ENCODE measurements at places on chromosomes 2 and 18. TPM values are rescaled to one million over a fixed set of nuclear protein-coding genes. Genes with fewer than 3 reads are reported as not detected.

The PREB gene
- 206 TPM for total RNA-seq

DNA sequence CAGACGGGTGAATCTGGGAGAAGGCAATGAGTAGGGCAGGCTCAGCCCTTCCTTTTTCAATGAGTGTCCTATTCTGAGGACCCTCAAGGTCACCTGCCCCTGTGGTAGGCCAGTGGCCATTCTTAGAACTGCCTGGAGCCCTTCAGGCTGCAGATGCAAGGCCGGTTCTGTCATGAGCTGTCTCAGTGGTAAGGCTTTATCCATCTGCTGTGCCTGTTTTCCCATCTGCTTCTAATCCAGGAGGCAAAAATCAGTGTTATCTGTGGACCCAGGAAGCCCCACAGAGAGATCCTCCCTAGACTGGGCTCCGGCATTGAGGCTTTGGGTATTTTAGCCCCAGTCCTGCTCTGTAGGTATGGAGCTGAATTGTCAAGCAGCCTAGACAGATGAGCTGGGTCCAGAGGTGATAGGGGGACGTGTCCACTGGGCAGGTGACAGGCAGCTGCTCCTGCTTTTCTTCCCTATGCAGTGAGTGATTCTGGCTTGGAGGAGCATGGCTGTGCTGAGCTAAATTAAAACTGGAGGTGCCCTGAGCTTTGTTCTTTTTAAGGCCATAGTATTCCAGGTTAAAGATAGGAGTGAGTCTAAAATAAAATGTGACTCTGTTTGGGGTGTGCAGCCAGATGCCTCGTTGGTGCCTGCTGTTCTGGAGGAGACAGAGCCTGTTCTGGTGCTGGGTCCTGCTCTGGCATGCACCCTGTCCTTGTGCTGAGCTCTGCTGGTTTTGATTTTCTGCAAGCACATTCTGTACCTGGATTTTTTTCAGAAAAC is 92.5 kb downstream of the FHOD3 start:
- DNase-seq = peak; percentile 68

DNA sequence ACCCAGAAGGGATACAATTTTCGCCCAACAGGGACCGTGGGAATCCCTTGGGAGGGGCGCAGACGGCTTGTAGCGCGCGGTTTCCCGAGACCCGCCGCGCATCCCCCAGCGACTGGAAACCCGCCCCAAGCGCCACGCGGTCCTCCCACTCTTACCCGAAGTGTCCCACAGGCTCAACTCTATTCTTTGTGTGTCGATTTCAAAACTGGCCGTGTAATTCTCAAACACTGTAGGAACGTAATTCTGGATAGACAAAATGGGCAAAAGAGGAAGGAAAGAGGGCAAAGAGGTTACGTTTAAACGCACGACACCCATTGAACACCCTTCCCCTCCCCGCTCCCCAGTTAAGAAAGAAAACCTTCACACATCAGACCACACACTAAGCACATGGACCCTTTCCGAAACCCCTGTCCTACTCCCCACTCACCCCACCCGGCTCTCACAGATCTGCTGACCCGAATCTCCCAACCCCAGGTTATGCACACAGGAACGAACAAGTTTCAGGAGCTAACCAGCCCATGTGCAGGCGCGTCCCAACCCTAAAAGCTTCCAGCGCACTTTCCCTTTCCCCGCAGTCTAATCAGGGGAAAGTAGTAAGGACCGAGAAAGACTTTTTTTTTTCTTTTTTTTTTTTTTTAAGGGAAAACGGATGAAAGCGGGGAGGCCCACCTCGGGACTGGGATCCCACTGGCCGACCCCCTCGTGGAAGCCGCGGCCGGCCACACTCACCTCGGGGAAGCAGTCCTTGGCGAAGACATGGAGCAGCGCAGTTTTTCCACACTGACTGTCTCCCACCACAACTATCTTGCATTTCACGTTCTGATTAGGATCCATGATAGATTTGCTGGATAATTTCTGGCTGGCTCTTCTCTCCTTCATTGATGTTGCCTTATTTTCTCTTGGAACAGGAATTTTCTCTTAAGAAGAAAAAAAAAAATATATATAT is 655 bp downstream of the RND3 start:
- peak; percentile 19 for DNase-seq

DNA sequence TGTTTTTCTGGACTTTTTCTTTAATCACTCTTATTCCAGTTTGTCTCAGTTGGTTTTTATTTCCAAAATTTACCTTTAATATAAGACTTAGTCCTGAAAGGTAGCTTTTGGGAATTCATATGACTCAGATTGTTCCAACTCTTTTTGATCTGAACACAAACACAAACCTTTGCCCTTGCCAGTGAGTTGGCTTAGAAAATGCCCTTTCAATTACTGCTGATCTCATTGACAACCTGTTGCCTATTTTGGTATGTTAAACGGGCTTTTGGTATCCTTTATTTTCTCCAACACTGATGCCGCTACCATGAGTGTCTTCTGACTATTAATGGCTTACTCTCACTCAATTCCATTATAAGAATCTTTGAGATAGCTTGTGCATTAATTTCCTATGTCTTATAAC is 143.4 kb downstream of the GULP1 start:
- DNase-seq = no peak

- DNase-seq = no peak
Observed at GRCh38 chr2:46923041-46923528, 7.5 kb upstream of the MCFD2 start.

The REEP1 gene
- 4.1 TPM for total RNA-seq

DNA sequence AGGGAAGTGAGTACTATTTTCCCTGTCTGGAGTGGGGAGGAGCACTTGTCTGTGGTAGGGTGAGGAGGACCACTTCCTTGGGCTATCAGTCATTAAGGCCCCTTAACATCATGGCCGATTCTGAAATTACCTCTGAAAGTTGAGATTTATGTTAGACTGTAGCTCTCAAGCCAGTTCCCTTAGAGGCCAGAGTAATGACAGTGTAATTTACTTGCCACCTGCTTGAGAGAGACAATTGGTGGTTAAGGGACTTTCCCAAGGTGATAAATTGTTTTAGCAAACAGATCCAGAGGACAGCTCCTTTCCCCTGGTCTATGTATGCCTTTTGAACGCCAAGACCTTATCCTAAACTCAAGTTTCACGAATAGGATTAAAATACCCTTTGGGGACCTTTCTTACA is 56.1 kb downstream of the NEDD4L start:
- no peak for DNase-seq

The GATA6 gene
- 0.71 TPM for total RNA-seq

DNA sequence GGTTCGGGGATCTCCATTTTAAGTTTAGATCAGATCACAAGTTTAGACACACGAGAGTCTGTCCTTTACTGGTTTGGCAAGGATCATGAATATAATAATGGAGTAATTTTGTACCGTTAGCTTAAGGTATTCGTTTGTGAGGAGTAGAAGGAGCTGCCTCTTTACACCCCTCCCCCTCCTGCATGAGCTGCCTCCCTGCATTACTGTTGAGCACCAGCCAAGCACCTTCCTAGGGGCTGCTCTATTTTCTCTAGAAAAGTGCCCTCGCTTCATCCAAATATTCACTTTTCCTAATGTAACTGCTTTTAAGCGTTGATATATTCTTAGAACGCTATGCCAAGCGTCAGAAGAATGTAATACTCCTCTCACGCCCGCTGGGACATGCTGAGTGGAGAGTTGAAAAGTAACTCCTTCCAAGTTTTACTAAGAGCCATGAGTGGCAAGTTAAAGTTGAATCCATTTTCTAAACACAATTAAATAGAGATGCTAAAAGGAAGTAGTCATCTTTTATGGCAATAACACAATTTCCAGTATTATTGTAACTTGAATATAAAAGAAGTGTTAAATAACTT is 25.4 kb upstream of the SCN7A start:
- DNase-seq = no peak

GRCh38 chr2:165698444-165698884 is 95.6 kb downstream of the GALNT3 start:
- no peak for DNase-seq

DNA sequence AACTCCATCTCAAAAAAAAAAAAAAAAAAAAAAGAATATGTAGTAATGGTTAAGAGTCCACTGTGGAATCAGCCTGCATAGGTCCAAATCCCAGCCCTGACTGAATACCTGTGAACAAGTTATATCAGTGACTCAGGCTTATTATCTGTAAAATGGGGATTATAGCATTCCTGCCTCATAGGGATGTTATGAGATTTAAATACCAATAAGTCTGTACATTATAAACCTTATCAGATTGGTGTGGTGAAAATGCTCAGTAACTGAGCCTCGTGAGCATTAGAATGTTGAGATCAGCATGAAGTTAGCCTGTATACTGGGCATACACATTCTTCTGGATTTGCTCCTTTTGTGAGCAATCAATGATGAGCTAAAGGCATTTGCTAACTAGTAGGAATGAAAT is 3.0 kb upstream of the AMMECR1L start:
- DNase-seq = no peak

The GAD1 gene
- total RNA-seq = not detected

DNA sequence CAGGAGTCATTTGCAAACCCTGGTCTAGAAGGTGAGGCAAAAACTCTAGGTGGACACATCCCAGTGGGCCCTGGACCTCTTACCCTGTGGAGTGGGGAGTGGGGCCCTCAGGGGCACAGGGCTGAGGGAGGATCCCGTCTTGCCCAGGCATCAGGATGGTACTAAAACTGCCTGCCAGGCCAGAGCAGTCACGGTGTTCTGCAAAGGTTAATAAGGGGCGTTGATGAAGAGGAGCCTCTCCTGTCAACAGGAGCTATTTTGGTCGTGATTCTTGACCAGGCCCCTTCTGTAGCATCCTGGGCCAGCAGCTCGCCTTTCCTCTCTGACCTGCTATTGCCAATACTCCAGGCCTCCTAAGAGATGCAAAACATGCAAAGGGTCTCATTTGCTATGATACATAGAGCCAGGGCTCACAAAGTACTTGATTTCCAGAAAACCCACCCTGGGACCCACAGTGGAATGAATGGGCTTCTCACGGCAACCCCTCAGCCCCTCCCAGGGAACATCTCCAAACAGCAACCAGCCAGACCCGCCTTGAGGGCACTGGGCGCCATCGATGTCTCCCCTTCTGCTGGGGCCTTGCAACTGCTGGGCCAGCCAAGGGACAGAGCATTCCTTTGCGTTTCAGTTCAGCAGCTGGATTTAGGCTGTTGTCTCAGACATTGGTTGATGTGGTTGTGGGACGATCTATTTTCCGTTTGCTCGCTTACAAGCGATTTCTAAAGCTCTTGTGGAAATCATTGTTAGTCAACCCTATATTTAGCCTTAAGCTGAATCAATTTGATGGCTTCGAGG is 111.1 kb downstream of the PDCL3 start:
- DNase-seq = no peak

DNA sequence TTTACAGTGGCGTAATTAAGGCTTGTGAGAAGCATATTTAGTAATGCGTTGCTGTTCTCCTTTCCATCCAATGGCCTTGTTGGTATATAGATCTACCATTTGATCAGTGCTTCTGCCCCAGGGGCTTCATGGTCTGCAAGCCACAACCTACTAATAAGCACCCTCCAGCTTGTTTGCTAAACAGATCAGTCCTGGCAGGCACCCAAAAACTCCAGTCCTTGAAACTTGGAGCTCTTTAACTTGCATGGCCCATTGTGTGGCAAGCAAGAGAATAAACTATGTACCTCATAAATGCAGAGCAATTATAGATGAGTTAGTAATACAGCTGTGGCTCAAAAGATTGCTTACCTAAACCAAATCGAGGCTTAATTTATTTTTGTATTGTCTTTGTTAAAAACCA is 158.5 kb downstream of the FTCDNL1 start:
- DNase-seq = no peak

DNA sequence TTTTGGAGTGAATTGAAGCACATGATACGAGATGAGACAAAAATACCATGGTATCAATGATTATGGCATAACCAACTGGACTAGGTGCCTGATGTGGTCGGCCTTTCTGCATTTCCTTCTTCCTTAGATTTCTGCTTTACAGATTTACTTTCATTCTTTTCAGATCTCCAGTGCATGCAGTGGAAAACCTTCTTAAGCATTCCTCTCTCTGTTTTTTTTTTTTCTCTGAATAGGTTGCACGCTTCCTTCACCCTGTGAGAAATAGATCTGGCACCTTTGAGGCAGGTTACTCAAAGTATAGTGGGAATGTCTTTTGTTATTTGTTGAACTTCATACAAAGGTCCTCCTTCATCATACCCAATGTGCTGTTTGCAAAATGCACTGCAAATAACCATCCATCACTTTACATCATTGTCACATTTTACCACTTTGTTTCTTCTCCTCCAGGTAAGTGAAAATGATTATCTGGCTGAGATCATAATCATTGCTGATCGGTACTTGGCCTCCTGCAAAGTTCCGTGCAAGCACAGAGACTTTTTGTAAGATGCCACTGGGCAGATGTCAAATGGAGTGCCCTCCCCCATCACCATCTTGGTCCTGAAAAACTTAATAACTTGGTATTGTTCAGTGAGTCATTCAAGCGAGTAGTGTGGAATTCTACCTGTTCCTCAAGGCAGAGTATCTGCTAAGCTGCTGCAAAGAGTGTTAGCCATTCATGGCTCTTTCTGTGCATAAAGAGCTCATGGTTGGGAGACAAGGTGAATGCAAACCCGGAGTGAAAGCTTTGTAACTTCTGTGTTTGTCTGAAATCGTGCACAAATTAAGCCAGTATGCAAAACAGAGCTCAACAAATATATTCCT is 30.0 kb upstream of the KLHL14 start:
- DNase-seq = no peak

DNA sequence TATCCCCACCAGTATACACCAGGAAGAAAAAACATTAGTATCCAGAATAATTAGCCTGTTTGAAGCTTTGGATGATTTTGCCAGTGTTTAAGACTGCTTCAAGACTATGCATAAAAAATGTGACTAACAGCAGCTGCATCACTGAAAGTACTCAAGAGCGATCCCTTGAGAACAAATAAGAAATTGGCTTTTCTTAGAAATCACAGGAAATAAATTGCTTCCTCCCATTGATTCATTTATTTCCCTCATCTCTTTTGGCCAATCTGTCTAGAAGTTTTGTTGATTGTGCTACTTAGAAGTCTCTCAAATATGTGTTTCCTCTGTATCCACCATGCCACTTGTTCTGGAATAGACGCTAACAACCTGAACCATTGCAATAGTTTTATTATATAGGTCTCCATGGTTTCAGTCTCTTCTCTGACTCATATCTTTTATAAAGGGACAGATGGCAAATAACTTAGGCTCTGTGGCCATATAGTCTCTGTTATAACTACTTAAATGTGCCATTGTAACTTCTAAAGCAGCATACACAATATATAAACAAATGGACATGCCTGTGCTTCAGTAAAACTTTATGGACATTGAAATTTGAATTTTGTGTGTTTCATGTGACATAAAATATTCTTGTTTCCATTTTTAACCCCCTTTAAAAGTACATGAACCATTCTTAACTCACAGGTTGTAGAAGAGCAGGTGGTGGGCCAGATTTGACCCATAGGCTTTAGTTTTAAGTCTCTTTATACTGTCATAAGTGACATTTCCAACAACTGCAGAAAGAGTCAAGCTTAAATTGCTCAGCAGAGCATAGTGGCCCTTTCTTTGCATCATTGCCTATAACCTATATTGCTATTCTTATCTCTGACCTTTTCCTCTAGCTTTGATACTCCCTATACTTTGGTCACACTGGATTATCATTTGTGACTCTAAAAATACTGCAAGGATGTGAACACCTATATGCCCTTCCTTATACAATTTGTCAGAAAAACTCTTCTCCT is 123.9 kb downstream of the MC4R start:
- DNase-seq = no peak

The CIB4 gene
- not detected for total RNA-seq

GRCh38 chr2:2184549-2185249 is 146.4 kb downstream of the MYT1L start:
- no peak for DNase-seq
